Mesothelial cell of epicardium (in vitro differentiated cells): ENCODE measurements at places on chromosomes 6 and 20.

DNA sequence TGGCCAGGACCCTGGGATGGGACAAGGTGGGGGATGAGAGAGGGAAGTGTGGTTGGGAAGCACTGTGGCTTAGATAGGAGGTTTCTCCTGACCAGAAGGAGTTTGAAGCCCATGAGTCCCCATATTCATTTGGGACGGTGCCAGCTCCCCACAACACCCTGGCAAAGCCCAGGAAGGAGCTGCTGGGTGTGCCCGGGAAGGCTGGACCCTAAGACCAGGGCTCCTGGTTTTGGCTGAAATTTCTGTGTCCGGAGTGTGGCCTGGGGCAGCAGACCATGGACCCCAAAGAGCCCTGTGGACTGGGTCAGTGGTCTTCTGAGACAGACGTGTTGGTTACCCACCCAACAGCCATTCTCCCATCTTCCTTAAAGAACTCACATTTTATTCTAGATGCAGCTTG lies 15.2 kb downstream of the MAPK13 start:
- DNase-seq, result no peak

DNA sequence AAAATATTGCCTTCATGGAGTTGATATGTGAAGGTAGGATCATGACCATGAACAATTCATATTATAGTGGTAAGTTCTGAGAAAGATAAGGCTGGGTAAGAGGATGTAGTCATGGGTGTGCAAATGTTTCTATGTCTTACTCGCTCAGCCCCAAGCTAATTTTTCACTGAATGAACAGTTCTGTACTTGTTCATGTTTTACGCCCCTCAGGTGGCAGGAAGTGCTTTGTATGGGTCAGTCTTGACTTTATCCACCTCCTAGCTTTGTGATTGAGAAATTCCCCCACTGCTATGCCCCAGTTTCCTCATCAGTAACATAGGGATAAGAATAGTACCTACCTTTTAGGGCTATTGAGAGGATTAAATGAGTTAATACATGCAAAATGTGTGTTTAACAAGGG lies 148.2 kb upstream of the KCNG1 start:
- no peak for DNase-seq

GRCh38 chr20:36745234-36745926 lies 510 bp downstream of the NDRG3 start:
- DNase-seq, result no peak

DNA sequence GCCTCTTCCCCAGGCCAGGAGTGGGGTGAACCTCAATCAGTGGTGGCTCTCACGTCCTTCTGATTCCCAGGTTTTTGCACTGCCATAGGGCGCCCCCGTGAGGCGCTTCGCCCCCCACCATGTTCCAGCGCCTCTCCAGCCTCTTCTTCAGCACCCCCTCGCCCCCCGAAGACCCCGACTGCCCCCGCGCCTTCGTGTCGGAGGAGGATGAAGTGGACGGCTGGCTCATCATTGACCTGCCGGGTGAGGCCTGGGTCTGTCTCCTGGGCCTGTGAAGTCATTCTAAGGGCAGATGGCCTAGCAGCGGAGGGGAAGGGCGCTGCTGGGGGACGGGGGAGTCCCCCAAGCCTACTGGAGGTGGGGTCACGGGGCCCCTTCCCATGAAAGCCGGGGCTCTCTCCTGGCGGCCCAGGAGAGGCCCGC lies 4.5 kb downstream of the TP53INP2 start:
- DNase-seq, result peak; percentile 25

- DNase-seq, result peak; percentile 45
Measured at GRCh38 chr20:50987493-50988210, 29.0 kb downstream of the MOCS3 start.

- DNase-seq, result no peak
Measured at GRCh38 chr6:92681401-92681800, 738.0 kb downstream of the EPHA7 start.

DNA sequence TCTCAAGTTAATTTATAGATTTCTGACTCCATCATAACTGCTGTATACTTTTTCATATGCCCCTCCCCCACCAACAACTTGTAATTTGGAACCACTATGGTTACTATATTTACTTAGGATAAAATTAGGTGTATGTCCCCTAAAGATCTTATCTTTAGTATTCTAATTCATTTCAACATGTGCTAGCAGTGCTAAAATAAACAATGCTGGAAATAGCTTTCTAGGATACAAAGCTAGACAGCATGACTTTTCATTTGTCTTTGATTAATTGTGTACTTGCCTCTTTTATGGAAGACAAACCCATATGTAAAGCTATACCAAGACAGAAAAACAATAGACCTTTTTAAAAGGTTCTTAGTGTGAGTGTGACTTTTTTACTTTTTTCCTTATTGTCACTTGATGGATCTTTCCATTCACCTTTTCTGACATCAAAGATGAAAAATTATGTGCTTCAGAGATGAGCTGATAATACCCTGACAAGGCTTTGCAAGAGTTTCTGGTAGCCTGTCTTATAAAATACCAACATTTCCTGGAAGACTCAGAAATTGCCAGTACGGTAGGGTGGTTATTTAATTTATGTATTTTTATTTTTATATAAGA lies 31.2 kb upstream of the POPDC3 start:
- no peak for DNase-seq

DNA sequence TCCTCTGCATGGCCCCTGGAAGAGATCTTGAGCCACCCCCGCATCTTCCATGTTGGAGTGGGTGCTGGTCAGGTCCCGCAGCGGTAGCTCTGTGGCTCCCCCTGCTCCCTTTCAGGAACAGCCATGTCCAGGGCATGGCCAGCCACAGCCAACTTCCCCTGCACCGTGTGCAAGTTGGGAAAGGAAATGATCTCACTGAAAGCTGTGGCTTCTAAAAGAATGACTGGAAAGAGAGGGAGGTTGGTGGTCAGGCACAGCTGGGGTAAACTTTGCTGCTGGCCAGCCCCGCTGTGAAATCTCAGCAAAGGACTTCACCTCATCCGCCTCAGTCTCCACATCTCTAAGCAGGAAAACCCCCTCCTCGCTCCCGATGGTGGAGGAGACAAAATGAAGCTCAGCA lies 153.6 kb upstream of the CST7 start:
- DNase-seq, result no peak

- DNase-seq, result no peak
Measured at GRCh38 chr6:25946631-25947030, 16.0 kb upstream of the TRIM38 start.

DNA sequence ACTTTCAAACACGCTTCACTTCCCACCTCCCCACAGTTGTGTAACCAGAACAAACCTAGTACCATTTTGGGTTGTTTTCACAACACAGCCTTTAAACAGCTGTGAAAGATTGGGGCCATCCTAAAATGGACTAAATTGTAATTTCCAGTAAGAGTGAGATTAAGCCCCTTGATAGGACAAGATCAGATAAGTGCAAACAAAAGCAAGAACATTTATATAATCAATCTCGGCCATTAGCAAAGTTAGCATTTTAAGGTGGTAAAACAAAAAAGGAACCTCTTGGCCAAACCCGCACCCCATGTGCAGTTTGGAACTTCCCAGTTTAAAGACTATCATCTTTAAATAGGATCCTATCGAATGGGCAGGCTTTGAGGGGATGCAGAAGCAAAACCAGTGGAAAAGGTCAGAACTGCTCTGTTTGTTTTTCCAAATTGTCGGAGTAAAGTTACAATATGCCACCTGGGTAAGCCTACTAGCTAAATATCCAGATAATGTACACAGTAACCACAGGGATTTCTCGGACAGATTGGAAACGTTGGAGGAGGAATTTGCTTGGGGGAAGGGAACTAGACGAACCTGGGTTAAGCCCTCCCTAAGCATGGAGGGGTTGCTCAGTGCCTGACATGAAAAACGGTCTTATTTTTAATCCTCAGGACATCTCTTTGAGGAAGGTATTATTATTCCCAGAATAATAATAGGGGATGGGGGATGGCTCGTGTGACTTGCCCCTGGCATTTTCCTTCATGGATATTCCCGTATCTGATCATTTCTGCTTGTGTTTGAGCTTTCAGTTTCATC lies 159.8 kb upstream of the SALL4 start:
- DNase-seq, result no peak

- no peak for DNase-seq
Measured at GRCh38 chr20:12737900-12738299, 270.9 kb upstream of the SPTLC3 start.

GRCh38 chr6:118800394-118801071 lies 93.4 kb upstream of the ASF1A start:
- DNase-seq, result peak; percentile 75

DNA sequence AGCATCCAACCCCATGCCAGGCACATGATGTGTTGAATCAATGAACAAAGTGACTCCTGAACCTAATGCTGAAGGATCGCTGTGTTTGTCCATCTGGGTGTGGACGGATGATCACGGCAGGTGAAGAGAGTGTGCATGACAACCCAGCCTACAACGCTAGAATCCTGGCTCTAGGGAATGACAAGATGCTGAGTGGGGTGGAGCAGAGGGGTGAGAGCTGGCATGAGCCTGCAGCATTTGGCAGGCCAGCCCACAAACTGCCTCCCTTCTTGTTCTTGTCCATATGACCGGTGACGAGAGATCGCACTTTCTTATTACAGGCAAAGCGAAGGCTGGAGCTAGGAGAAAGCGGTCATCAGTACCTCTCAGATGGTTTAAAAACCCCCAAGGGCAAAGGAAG lies 54.7 kb upstream of the CDKAL1 start:
- no peak for DNase-seq

- DNase-seq, result no peak
Measured at GRCh38 chr6:31574106-31575061, 981 bp upstream of the TNF start.
